Central memory CD8-positive, alpha-beta T cell (primary cell): ENCODE measurements at places on chromosomes 5 and 9.

DNA sequence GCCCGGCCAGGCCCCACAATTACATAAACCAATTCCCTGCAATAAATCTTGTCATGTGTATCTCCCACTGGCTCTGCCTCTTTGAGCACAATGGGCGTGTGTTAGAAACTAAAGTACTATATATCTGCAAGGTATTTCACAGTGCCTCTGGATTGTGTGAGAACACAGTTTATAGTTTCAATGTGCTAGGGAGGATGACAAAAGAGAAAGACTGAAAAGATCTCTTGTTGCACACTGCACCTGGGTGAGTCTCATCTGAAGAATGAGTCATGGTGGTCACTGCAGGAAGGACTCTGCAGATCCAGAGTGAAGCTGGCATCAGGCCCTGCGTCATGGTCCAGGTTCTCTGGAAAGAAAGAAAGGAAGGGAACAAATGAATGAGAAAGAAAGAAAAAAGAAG lies 20.7 kb upstream of the CTSV start:
- DNase-seq, result no peak

DNA sequence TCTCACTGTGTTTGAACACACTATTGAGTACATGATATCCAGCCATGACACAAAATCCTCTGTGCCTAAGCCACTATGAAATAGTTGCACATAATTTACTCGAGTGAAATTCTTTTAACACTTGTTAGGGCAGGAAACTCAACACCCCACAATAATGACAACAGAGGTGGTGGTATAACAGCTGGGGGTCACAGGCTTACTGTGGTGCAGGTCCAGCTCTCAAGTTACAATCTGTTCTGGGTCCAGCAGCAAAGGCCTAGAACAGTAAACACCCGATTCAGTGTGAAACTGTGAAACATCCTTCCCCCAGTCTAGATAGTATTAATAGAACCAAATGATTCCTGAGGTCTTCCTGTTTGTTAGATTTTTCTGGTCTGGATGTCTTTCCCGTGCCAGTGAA lies 102.9 kb upstream of the APC start:
- DNase-seq, result no peak

DNA sequence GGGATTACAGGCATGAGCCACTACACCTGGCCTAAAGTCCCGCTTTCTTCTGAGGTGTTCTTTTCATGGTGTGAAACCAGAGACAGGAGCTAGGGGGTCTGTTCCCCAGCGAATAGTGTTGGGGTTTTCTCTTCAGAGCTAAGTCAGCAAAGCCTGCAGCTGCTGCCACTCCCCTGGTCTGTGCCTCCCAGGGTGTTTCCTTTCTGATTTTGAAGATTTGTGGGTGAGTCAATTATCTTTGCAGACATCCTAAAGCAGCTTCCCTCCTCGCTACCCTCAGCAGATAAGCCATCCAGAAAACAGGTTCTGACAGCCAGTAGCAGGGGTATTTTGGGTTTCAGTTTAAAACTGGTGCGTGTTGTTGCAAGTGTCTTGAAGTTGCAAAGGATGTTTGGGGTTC lies 72.0 kb upstream of the IQGAP2 start:
- DNase-seq, result no peak

GRCh38 chr5:134099939-134100282 lies 14.6 kb upstream of the TCF7 start:
- DNase-seq, result no peak

GRCh38 chr5:109522404-109522803 lies 112.6 kb upstream of the PJA2 start:
- no peak for DNase-seq

GRCh38 chr5:15495026-15495425 lies 5.0 kb upstream of the FBXL7 start:
- DNase-seq, result no peak

DNA sequence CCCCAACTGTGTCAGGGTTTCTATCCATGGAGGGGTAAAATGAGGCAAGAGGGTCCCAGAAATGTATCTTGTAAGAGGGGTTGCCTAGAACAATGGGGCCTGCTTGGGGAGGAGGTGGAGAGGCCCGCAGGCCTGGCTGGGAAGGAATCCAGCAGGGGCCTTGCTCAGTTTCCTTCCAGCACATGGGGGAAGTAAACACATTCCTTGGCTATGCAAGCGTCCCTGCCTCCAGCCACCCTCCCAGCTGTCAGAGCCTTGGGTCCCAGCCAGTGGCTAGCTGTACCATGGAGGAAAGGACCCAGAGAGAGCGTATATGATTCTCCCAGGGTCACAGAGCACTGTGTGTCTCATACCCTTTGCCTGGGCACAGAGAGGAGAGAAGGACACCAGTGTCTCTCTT lies 71.1 kb upstream of the IL17B start:
- DNase-seq, result no peak

- DNase-seq, result no peak
Observed at GRCh38 chr9:95793924-95794828, 81.3 kb upstream of the ERCC6L2 start.

- DNase-seq, result no peak
Observed at GRCh38 chr5:148884339-148885020, 58.1 kb downstream of the ADRB2 start.

- no peak for DNase-seq
Observed at GRCh38 chr5:14199902-14200301, 56.8 kb downstream of the TRIO start.

DNA sequence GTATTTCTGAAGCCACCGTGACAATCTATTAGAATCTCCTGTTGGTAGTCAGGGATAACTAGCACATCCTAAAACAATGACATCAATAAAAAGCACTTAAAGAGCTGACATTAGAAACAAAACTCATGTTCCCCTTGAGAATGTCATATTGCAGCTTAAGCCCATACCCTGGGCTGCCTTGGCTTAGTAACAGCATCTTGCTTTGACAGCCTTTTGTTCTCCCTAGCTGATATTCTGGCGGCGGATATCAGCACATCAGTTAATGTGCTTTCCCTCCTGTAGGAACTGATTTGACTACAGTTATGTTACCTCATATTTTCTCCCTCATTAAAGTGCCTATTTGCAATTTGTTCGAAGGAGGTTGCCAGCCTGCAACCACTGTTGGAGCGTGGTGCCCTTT lies 214.1 kb downstream of the CD180 start:
- DNase-seq, result no peak
